ENCODE measurements at places on chromosomes 4 and X.

- DNase-seq, result peak; percentile 26
Observed at GRCh38 chrX:1582686-1583437, 8.5 kb upstream of the AKAP17A start.

- no peak for DNase-seq
Observed at GRCh38 chr4:17770845-17771244, 10.6 kb downstream of the FAM184B start.

DNA sequence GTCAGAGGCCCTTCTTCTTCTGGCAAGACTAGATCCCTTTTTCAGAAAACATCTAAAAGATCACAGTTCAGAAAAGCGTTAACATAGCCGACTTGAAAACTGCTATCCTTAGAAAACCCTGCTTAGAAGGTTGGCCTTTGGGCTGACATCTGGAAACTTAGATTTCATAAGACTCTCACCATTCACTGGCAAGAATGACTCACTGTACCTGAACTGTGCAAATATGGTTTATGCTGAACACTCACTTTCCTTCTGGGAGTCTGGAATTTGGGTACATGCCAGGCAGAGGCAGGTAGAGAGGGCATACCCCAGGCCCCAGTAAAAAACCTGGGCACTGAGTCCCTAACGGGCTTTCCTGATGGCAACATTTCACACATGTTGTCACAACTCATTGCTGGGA is 88.8 kb upstream of the GPC3 start:
- DNase-seq, result no peak

- DNase-seq, result no peak
Observed at GRCh38 chr4:110867251-110867960, 244.5 kb upstream of the PITX2 start.

- DNase-seq, result no peak
Observed at GRCh38 chrX:24874604-24875247, 141.0 kb downstream of the ARX start.

GRCh38 chrX:16586377-16587112 is 63.4 kb upstream of the S100G start:
- no peak for DNase-seq

DNA sequence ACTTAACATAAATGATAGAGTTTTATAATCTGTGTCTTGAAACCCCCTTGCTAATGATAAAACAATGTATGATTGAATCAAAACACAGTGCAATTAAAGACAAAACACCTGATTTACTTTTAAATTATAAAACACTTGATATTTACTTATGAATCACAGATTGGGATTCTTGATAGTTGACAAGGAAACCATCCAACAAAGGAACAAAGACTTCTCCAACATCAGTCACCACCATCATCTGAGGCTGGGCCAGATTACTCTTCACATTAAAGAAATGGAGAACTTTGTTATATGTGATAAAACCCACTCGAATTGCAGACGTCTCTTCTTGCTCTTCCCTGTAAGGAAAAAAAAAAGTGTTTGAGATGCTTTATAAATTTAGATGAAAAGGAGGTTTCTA is 67.4 kb downstream of the METTL14 start:
- no peak for DNase-seq

DNA sequence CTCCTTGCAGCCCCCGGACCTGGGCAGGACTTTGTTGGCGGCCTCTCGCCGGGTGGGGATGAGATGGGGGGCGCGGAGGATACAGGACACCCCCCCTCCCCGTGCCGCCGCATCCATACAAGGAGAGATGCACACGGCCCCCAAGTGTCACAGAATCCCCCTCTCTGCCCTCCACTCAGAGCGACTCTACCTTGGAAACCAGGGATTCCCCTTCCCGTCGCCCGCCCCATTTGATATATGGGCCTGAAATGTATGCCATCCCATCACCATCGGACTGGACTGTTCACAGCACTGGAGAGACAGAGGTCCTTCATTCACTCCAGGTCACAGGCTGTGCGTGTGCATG is 426 bp downstream of the PORCN start:
- no peak for DNase-seq

- DNase-seq, result no peak
Observed at GRCh38 chrX:118211891-118212816, 95.5 kb upstream of the KLHL13 start.

GRCh38 chrX:12702509-12703091 is 88.6 kb upstream of the PRPS2 start:
- no peak for DNase-seq

DNA sequence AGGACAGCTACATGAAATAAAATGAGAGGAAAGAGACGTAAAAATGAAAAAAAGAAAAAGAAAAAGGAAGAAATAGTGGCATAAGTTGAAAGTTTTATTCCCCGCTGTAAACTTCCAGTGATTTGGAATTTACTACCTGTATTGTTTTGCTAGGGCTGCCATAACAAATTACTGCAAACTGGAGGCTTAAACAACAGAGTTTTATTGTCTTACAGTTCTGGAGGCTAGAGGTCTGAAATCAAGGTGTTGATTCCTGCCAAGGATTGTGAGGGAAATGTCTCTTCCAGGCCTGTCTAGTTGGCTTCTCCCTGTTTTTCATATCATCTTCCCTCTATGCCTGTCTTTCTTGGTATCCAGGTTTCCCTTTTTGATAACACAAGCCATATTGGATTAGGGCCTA is 119.4 kb upstream of the PACRGL start:
- no peak for DNase-seq

GRCh38 chr4:61786211-61786610 is 586.1 kb downstream of the ADGRL3 start:
- no peak for DNase-seq

GRCh38 chr4:68287704-68288392 is 42.4 kb upstream of the TMPRSS11B start:
- no peak for DNase-seq

DNA sequence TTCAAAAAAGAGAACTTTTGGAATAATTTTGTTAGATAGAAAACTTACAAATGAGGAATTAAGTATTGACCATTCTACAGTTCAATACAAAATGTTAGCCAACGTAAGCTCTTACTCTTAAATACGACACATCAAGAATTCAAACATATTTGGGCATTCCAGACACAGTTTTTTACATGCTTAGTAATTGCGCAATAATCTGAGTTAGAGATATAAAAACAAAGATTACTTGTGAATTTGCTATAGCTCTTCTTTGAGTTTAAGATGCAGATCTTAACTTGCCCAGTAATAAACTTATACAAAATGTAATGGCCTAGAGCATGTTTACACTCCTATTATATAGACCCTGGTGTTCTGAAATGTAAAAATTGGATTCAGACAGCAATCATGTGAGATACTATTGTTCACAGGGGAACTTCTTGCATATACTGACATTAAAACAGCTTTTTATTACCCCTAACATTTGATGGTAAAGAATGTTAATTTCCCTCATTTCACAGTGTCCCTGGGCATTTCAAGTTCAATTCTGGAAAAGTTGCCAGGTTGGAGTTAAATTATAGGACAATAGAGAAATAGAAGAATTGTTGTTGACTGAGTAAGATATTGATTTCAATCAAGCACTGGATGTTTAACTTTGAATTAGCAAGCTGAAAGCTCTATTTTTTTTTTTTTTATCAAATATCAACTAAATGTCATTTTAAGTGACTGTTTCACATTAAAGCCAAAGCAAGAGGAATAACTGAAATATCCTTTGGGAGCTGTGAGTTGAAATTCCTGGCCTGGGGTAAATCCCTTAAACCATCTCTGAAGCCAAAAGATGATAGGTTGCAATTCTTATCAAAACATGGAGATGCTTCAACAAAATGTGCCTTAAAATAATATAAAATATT is 910 bp downstream of the HPGDS start:
- no peak for DNase-seq

Data from stimulated activated CD4-positive, alpha-beta T cell treated with anti-CD3 and anti-CD28 coated beads, Interleukin-1b, Interleukin-23, amount 100 ng/mL, for 1 hour (primary cell).